Kidney tubule cell (primary cell): ENCODE measurements at places on chromosomes 11 and 22.

GRCh38 chr22:41360126-41360525 is 21.6 kb upstream of the TEF start:
- peak; percentile 26 for DNase-seq

- no peak for DNase-seq
Measured at GRCh38 chr11:96707273-96707672, 317.5 kb downstream of the JRKL start.

DNA sequence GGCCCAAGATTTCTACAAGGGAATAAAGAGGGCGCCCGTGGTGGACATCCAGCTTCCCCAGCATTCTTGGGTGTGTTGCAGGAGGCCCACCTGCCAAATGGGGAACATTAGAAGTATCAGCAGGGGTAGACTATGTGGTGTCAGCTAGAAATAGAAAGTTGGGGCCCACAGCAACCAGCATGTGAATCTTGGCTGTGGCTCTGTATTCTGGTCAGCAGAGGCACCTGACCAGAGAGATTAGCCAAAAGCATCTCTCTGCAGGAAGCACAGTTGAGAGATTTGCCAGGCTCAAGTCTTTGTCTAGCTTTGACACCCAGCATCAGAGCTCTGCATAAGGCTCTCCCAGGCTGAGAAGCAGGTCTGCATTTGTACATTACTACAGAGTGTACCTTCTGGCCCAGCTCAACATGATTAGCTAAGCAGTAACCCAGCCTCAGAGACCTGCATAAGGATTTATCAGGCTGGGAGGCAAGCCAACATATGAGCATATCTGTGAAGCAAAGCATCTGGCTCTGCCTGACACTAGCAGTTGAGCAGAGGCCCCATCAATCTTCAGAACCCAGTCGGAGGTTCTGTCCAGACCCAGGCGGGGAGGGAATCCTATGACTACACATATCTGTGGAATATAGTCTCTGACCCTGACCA is 79.9 kb downstream of the MS4A13 start:
- DNase-seq: no peak

- DNase-seq: no peak
Measured at GRCh38 chr22:18113680-18114394, 3.2 kb downstream of the TUBA8 start.

GRCh38 chr11:134449713-134450112 is 37.7 kb upstream of the B3GAT1 start:
- DNase-seq: no peak

- DNase-seq: peak; percentile 89
Measured at GRCh38 chr11:36363361-36364268, 67.5 kb downstream of the PRR5L start.

DNA sequence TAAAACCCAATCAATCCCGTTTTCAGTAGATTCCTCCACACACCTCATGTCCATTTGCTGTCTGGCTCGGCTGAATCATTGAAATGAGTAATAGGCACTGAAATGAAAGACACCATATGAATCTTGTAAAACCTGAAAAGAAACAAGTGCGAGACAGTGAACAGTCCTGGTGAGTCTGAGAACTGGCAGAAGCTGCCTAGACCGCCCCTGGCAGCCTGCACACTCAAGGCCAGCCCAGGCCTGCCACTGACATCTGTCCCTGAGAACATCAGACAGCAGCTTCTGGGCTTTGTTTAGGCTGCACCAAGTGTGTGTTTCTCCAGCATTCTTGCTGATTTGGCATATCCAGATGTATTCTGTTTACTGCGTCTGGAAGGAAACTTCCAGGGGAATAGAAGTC is 44.8 kb downstream of the ENDOD1 start:
- peak; percentile 70 for DNase-seq

- DNase-seq: peak; percentile 51
Measured at GRCh38 chr11:34840736-34841386, 75.3 kb downstream of the APIP start.

DNA sequence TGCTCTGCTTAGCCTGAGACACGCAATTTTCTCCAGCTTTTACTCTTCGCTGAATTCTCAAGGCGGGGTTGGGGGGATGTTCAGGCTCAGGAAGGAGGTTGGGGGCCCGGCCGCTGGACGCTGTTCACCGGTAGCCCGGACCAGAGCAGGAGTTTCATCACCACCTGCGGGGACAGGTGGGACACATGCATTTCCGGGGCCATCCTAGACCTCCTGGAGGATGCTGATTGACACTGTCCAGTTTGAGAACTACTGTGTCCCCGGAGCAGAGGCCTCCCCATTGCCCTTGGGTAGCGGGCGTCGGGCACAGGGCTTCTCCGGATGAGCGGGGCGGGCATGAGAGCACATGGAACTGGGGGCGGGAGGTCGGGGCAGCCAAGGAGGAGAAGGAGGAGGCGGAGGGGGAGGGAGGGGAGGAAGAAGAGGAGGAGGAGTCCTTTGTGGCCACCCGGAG is 144.0 kb upstream of the GRK3 start:
- DNase-seq: no peak

GRCh38 chr11:62438641-62439040 is 19.8 kb downstream of the SCGB1A1 start:
- no peak for DNase-seq

- no peak for DNase-seq
Measured at GRCh38 chr11:33211580-33211979, 45.6 kb upstream of the HIPK3 start.

GRCh38 chr22:34879001-34879400 is 187.0 kb upstream of the ISX start:
- peak; percentile 91 for DNase-seq

- no peak for DNase-seq
Measured at GRCh38 chr11:92399705-92400104, 175.1 kb downstream of the FAT3 start.

DNA sequence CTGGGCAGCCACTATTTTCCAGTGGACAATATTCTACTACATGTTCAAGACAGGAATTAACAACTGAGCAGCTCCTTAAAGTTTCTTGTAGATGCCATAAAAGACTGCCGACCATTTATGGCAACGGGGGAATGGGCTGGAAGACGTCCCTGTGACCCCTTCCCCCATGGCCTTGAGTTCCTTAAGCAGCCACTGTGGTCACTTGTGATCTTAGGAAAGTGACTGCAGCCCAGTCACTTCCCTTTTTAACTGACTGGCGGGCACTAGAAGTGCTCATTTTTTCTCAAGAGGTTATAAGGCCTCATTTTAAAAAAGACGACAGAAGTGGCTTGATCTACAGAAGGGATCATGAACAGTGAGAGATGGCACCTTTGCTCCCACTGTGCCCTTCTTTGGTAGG is 153.2 kb upstream of the NARS2 start:
- no peak for DNase-seq

- peak; percentile 16 for DNase-seq
Measured at GRCh38 chr22:29937940-29938693, 55.1 kb downstream of the MTMR3 start.

- DNase-seq: peak; percentile 84
Measured at GRCh38 chr11:94876645-94877442, 96.5 kb downstream of the CWC15 start.

DNA sequence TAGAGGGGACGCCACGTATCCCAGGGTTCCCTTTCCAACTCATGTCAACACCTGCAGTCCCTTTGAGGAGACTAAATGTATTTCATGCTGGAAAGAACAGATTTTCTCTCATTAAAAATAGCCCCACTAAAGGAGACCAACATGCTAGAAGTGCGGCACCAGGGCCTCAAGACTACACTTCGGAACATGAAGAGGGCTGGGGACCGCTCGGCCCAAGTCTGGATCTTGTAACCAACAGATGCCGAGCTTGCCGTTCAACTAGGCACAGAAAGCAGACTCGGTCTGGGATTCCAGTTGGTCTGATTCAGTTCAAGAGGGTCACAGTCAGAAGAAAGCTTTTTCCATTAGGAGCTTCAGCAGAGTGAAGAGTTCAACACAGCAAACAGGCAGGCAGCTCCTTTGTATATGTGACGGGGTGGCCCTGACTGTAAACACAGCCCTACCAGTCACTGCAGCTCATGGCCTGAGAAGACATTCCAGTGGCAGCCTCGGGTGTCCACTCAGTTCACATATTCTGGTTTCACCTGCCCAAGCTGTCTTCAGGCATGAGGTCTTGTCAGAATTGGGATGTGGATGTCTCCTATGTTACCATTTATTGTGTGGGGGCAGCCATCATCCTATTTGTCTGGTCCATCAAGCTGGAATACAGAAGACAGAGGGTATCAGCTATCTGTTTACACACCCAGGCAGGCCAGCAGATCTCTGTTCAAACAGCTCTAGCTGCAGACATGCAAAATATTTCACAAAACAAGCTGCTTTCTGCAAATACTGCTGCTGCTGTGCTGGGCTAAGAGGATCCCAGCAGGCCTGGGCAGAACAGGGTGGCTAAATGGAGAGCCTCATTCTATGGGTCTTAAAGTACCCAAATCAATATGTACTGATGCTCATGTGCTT is 8.8 kb downstream of the RIC8A start:
- DNase-seq: peak; percentile 5

DNA sequence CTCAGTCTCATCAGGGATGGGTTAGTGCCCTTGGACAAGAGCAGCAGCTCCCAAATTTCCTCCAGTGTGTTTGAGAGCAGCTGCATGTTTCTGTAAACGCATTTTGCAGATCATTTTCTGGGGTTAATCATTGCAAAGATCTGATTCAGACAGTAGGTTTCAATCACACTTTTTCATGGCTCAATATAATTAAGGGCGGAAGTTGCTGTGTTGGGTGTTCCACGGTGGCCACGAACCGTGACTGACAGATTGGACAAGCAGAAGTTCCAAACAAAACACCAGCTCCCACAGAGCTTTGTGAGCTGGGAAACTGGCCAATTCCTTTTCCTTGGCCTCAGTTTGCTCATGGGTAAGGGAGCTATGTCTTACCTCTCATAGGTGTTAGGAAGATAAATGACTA is 8.4 kb upstream of the RASSF10 start:
- DNase-seq: peak; percentile 82

DNA sequence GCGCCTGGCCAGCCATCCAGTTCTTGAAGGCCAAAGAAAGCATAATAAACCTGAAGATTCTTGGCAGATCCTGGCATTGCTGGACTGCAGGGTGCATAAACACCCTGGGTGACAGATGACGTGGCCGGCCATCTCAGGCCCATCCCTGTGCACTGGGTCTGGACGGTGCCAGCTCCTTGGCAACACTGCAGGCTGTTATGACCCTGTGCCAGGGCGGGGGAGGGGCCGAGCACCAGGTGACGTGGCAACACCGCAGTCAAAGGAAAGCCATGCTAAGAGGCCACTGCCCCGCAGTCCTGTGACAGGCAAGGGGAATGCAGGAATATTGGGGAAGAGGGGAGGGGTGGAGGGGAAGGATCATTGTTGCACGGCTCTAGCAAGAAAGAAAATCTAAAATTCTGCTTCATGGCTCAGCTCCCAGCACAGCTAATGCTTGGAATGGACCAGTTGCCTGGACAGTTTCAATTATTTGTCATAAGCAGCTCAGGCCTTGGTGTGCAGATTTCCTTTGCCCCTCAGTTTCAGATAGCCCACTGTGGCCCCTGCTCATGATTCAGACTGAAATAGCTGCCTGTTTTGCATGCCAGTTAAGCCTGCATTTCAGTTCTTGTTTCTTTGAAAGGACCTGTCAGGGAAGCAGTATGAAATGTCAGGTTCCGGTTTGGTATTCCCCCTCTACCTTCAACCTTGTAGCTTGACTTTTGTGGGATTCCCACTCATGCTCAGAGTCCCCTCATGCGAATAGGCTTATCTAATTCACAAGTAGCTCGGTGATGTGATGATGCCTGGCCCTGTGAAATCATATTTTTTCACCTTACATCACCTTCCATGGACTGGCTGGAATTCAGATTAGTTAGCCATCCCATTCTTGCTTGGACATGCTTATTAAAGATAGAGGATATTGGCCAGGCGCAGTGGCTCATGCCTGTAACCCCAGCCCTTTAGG is 29.7 kb upstream of the DDX6 start:
- DNase-seq: peak; percentile 90

DNA sequence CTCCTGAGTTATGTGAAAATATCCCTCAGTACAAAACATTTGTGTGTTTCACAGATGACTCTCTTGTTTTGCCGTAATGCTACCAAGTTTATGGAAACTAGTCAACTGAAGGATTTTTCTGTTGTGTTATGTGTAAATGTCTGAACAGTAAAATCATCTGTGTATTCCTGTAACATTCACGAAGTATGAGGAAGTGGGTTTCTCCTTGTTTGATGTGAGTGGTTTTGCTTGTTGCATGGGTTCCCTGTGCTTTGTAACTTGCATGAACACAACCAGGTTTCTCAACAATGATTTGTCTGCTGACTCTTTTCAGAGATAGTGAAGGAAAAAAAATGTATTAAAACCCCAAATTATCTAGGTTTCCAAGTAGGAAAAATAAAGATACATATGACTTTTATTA is 138.1 kb downstream of the PGR start:
- peak; percentile 77 for DNase-seq

- no peak for DNase-seq
Measured at GRCh38 chr11:65972116-65972515, 10.6 kb downstream of the SART1 start.

DNA sequence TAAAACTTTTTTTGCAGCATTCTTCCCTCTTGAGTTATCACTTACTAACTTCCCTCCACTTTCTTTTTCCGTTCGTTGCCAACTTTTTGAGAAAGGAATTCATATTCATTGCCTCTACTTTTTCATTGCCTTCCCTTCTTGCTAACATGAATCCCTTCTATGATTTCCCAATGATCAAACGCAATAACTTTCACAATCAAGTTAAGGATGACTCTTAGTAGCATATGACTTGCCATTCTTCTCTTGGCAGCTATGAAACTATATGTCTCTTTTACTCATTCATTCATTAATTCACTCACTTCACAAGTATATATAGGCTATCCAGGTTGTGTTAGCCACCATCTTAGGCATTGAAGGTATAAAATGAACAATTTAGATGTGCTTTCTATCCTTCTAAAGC is 16.6 kb upstream of the ARHGAP20 start:
- DNase-seq: no peak

DNA sequence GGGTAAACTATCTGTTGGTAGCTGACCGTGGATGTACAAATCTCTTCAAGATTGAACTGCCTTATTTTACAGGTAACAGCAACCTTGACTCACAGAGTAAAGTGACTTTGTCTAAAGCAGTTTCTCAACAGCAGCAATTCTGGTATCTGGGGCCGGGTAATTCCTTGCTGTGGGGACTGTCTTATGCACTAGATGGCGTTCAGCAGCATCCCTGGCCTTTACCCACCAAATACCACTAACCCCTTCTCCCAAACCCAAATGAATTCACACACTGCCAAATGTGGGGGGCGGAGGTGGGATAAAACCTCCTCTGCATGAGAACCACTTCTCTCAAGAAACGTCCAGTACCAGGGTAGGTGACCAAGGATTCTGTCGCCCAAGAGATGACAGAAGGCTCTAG is 1.7 kb upstream of the INCENP start:
- no peak for DNase-seq
